Mesothelial cell of epicardium (in vitro differentiated cells): ENCODE measurements at places on chromosomes 1 and 21. TPM values are rescaled to one million over a fixed set of nuclear protein-coding genes. Genes with fewer than 3 reads are reported as not detected.

ANKRD35 gene
- total RNA-seq: 0.40 to 0.61 TPM (median 0.58 TPM) in 3 replicates

- no peaks in the 10 kb centered on the region for H3K4me1 ChIP-seq
- H3K27ac ChIP-seq: no peak overlapping the region
- no peaks in the 10 kb centered on the region for H3K36me3 ChIP-seq
- DNase-seq: no peak
Measured at GRCh38 chr1:57770772-57771171, 346.9 kb upstream of the DAB1 start.

CXADR gene
- 36.8 to 41.0 TPM (median 37.5 TPM) in 3 replicates for total RNA-seq

DNA sequence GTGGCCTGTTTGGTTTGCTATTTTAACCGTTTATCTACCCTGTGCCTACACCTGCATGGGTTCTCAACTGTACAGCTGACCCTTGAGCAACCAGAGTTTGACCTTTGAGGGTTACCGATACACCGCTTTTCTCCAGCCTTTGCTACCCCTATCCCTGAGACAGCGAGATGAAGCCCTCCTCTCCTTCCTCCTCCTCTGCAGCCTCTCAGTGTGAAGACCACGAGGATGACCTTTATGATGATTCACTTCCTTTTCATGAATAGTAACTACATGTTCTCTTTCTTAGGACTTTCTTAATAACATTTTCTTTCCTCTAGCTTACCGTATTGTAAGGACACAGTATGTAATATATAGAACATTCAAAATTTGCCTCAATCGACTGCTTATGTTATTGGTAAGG is 14.5 kb upstream of the RNF187 start:
- H3K27me3 ChIP-seq: peaks cover 26% of the 10 kb centered on the region
- H3K4me1 ChIP-seq: no peaks in the 10 kb centered on the region
- no peak overlapping the region for H3K27ac ChIP-seq
- H3K4me3 ChIP-seq: no peak overlapping the region

DNA sequence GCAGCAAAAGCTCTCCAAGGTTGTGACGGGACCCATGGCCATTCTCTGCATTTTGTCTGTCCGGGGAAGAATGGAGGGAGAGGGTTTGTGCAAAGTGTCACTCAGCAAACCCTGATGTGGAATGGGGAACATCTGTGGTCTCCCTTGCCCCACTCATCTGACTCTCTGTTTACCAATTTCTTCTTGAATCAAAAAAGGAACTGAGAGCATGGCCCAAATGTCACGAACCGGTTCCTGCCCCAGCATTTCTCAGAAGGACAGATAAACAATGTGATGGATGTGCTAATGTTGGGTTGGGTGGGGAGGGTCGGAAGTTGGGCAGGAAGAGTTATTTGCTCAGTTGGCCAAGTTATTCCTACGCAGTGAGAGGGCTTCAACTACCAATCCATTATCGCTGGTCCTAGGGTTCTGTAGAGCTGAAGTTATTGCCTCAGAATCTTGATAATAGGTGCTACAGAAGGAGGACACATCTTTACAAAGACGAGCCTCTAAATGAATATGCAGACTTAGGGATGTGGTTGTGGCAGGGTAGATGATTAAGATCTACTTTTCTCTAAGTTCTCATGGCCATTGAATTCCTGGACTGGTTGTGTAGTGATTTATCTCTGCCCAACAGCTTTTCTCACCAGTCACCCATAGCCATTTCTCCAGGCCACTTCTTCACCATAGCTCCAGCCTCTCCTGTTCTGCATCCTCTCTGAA is 9.6 kb upstream of the DUSP12 start:
- no peak overlapping the region for H3K27ac ChIP-seq
- H3K36me3 ChIP-seq: no peaks in the 10 kb centered on the region
- H3K27me3 ChIP-seq: peaks cover 9% of the 10 kb centered on the region
- no peak for DNase-seq

- no peaks in the 10 kb centered on the region for H3K36me3 ChIP-seq
- peak overlapping the region; percentile 8 for H3K4me3 ChIP-seq
- DNase-seq: peak; percentile 55
- H3K27me3 ChIP-seq: peaks cover 2% of the 10 kb centered on the region
- peaks cover 31% of the 10 kb centered on the region for H3K4me1 ChIP-seq
Measured at GRCh38 chr1:53375440-53375839, 47.6 kb upstream of the LRP8 start.

DNA sequence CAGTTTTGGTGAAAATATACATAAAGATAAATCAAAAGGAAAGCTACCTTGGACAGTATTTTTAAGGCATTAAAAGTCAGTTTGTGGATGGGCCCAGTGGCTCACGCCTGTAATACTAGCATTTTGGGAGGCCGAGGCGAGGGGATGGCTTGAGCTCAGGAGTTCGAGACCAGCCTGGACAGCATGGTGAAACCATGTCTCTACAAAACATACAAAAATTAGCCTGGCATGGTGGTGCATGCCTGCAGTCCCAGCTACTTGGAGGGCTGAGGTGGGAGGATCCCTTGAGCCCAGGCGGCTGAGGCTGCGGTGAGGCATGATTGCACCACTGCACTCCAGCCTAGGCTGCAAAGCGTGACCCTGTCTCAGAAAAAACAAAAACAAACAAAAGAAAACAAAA is 1253.8 kb downstream of the MRPL39 start:
- DNase-seq: no peak
- no peak overlapping the region for H3K27ac ChIP-seq
- no peaks in the 10 kb centered on the region for H3K4me1 ChIP-seq
- H3K36me3 ChIP-seq: no peaks in the 10 kb centered on the region

RIPK4 gene
- 14.7 to 16.0 TPM (median 15.7 TPM) in 3 replicates for total RNA-seq

GRCh38 chr1:180188091-180188506 is 33.4 kb downstream of the QSOX1 start:
- no peak overlapping the region for H3K27ac ChIP-seq
- H3K27me3 ChIP-seq: no peaks in the 10 kb centered on the region
- no peak overlapping the region for H3K4me3 ChIP-seq
- peaks cover 17% of the 10 kb centered on the region for H3K36me3 ChIP-seq
- no peaks in the 10 kb centered on the region for H3K4me1 ChIP-seq

LDLRAD1 gene
- not detected in 3 replicates for total RNA-seq

DNA sequence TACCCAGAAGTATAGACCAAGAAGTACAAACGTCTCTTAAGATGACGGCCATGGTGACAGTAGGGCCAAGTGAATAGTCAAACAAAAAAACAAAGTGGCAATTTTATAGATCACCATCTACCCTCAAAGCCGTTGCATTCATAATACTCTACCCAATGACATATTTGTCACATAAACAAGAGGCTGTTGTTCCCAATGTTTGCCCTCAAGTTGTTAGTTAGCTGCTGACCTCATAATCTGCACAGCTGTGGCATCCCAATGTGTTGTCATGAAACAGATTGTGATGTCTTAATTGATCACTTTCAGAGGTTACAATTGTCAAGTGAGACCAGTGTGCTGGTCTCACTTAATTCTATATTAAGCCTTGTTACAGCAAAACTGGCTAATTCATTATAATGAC is 333.8 kb downstream of the ST6GALNAC3 start:
- H3K4me1 ChIP-seq: peaks cover 4% of the 10 kb centered on the region
- H3K27ac ChIP-seq: no peak overlapping the region
- peaks cover 8% of the 10 kb centered on the region for H3K36me3 ChIP-seq

DNA sequence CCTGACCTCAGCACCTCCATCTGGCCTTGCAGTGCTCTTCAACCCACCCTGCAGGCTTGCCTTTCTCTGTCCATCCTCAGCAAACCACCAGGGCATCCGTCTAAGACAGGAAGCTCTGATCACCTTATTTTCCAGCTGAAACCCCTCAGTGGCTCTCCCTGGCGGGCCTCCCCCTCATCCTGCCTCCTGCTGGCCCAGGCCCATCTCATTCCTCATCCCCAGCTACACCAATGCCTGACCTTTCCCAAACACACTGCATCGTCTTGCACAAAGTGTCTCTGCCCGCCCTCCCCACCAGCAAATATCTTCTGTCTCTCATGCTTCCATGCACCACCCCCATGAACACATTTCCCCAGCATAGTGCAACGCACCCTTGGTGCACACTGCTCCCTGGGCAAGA is 205.0 kb downstream of the TOMM20 start:
- peaks cover 38% of the 10 kb centered on the region for H3K4me1 ChIP-seq
- no peak overlapping the region for H3K4me3 ChIP-seq
- no peaks in the 10 kb centered on the region for H3K36me3 ChIP-seq
- no peak for DNase-seq

GRCh38 chr1:24382165-24382577 is 31.4 kb downstream of the STPG1 start:
- no peak overlapping the region for H3K4me3 ChIP-seq
- DNase-seq: no peak
- H3K27me3 ChIP-seq: peaks cover 1% of the 10 kb centered on the region
- H3K36me3 ChIP-seq: peaks cover 10% of the 10 kb centered on the region

CTBS gene
- total RNA-seq: 11.0 to 11.4 TPM (median 11.1 TPM) in 3 replicates

TRIM63 gene
- 1.4 to 1.9 TPM (median 1.7 TPM) in 3 replicates for total RNA-seq

GRCh38 chr1:11720525-11720924 is 15.4 kb upstream of the AGTRAP start:
- no peak overlapping the region for H3K27ac ChIP-seq
- H3K4me3 ChIP-seq: no peak overlapping the region
- H3K36me3 ChIP-seq: no peaks in the 10 kb centered on the region
- H3K4me1 ChIP-seq: peaks cover 4% of the 10 kb centered on the region
- DNase-seq: no peak
- peaks cover 11% of the 10 kb centered on the region for H3K27me3 ChIP-seq

DNA sequence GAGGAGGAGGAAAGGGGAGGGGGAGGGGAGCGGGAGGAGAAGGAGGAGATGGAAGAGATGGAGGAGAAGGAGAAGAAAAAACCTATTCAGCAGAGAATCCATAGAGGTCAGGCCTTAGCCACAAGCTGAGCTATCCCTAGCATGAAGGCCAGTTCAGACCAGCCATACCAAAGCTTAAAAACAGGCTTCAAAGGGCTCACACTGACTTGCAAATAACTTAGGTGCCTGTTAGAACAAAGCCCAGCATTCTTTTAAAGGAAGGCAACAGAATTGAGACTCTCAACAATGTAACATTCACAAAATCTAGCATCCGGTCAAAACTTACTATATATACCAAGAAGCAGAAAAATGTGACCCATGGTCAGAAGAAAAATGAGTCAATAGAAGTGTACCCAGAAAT is 43.6 kb upstream of the IFFO2 start:
- no peak overlapping the region for H3K27ac ChIP-seq
- no peaks in the 10 kb centered on the region for H3K4me1 ChIP-seq
- peaks cover 2% of the 10 kb centered on the region for H3K36me3 ChIP-seq
- no peaks in the 10 kb centered on the region for H3K27me3 ChIP-seq
- DNase-seq: no peak

DNA sequence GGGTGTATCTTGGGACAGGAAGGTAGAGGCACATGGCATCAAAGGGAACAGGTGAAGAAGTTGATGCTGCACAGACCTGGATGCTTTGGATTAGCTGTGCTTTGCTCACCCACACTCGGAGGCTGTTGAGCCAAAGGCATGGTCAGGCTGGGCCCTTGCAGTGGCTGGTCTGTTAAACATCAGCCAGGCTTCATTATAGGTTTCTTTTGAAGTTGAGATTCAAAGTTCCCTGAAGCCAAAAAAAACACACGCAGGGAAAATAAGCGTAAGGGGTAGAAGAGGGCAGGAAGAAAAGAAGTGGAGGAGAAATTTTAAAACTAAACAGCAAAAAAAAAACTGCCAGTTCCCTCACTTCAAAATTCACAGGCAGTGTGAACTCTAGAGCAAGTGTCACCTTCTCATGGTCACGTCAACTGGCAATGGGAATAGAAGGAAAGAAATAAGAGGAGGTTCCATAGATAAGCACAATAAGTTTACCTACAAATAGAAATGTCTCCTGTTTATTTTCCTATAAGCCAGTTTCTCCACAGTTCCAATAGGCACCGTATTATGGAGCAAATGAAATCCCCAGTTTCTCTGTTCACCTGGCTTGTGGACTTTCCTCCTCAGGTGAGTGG is 139.5 kb downstream of the PAPPA2 start:
- H3K4me3 ChIP-seq: no peak overlapping the region
- no peak overlapping the region for H3K27ac ChIP-seq
- H3K4me1 ChIP-seq: peaks cover 14% of the 10 kb centered on the region
- no peaks in the 10 kb centered on the region for H3K27me3 ChIP-seq
- no peak for DNase-seq

DNA sequence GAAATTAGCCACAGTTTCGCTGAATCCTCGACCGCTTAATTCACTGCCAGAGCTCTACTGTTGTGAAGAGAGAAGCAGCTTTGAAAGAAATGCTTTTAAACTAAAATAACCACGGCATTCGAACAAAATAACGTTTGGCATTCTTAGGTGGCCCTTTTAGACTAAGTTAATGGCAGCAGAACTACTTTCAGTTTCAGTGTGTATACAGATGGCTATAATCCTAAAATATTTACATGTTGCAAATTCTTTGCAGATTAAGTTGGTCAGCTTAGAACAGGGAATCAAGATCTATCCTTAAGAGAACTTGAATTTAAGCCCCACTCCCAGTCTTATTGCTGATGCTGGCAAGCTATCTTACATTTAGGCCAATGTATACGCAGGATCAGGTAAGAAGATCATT is 62.7 kb downstream of the ADSS2 start:
- H3K27me3 ChIP-seq: no peaks in the 10 kb centered on the region
- DNase-seq: no peak
- no peak overlapping the region for H3K4me3 ChIP-seq
- no peaks in the 10 kb centered on the region for H3K36me3 ChIP-seq
- no peaks in the 10 kb centered on the region for H3K4me1 ChIP-seq

- H3K36me3 ChIP-seq: no peaks in the 10 kb centered on the region
- H3K4me3 ChIP-seq: no peak overlapping the region
- H3K27ac ChIP-seq: no peak overlapping the region
- no peaks in the 10 kb centered on the region for H3K27me3 ChIP-seq
- DNase-seq: no peak
Measured at GRCh38 chr1:119340861-119341261, 27.7 kb upstream of the HAO2 start.

- no peak for DNase-seq
- H3K27ac ChIP-seq: peak overlapping the region; percentile 47
- no peak overlapping the region for H3K4me3 ChIP-seq
- peaks cover 20% of the 10 kb centered on the region for H3K4me1 ChIP-seq
- H3K36me3 ChIP-seq: peaks cover 22% of the 10 kb centered on the region
- H3K27me3 ChIP-seq: no peaks in the 10 kb centered on the region
Measured at GRCh38 chr1:14968251-14968851, 185.2 kb upstream of the TMEM51 start.

ACTN2 gene
- total RNA-seq: 1.7 to 2.2 TPM (median 1.9 TPM) in 3 replicates

- no peaks in the 10 kb centered on the region for H3K27me3 ChIP-seq
- no peak for DNase-seq
- peaks cover 31% of the 10 kb centered on the region for H3K36me3 ChIP-seq
- no peak overlapping the region for H3K4me3 ChIP-seq
- H3K4me1 ChIP-seq: peaks cover 2% of the 10 kb centered on the region
- H3K27ac ChIP-seq: no peak overlapping the region
Measured at GRCh38 chr1:22096036-22096435, 43.5 kb downstream of the CDC42 start.

DNA sequence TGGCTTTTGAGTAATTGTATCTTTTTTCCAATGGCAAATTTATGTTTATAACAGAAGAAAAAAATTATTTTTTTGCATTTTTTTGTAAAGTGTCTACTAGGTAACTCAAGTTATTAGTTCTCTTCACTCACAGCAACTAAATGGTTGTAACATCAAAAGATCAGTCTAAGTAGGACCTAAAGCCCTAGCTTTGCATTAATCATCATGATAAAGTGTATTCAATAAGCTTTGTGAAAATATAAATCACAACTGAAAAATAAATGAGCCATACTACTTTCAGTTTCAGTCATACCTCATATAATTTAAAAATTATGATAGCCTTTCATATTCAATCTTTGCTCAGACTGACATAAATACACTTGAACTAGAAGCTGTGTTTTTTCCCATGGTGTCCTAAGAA is 6.9 kb downstream of the TAF5L start:
- H3K4me1 ChIP-seq: peaks cover 4% of the 10 kb centered on the region
- DNase-seq: no peak
- no peak overlapping the region for H3K27ac ChIP-seq
- H3K27me3 ChIP-seq: no peaks in the 10 kb centered on the region
- no peak overlapping the region for H3K4me3 ChIP-seq

GRCh38 chr1:107252271-107252670 is 111.4 kb downstream of the NTNG1 start:
- H3K36me3 ChIP-seq: no peaks in the 10 kb centered on the region
- H3K4me1 ChIP-seq: peaks cover 26% of the 10 kb centered on the region
- no peak overlapping the region for H3K27ac ChIP-seq
- H3K27me3 ChIP-seq: no peaks in the 10 kb centered on the region
- no peak for DNase-seq
- H3K4me3 ChIP-seq: no peak overlapping the region
